ENCODE measurements at places on chromosomes 6 and 20.

DNA sequence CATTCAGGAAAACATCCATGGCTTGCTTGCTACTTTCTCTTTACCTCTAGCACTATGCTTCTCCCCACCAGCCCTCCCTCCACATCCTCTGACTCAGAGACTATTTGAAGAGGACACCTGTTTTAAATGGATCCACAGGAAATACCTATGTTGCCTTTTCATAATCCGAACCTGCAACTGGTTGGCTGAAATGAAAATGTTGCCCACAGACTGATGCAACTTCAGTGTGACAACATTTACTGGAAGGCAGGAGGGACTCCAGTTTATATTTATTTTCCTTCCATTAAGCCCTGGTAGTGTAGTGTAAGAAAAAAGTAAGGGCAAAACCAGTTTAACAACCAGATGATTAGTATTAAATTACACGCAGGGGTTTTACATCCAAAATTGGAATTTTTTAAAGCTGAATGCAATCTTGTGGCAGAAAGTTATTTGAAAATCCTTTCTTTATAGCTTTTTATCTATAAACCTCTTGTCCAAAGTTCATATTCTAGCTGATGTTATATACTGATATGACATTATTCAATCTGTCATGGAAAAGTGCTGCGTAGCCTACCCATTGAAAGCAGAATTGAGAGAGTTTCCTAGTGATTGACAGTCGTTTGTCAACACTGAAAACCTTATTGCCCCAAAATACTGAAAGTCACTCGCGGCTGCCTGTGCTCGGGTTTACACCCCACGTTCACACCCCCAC, 881 bp upstream of the AIG1 start:
- DNase-seq = no peak

DNA sequence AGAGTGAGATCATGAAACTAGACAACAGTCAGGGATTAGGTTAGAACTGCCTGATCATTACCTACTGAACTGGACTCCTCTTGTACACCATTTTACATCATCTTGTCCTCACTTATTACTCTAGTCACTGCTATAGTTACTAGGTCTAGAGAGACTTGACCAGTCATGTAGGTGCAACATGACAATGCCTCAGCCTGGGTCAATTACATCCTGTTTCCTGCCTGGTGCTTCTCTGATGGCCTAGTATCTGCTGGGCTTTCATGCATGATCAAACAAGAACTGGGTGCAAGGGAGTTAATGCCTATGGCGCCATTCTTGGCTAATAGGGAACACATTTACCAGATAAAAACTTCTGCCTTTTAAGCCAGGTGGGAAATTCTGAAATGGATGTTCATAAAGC, 39.2 kb upstream of the MMS22L start:
- DNase-seq = no peak

- no peak for DNase-seq
These were observed 211.0 kb downstream of the FOXA2 start for GRCh38 chr20:22373164-22373895.

GRCh38 chr20:53795170-53795569, 201.5 kb upstream of the ZNF217 start:
- DNase-seq = no peak

DNA sequence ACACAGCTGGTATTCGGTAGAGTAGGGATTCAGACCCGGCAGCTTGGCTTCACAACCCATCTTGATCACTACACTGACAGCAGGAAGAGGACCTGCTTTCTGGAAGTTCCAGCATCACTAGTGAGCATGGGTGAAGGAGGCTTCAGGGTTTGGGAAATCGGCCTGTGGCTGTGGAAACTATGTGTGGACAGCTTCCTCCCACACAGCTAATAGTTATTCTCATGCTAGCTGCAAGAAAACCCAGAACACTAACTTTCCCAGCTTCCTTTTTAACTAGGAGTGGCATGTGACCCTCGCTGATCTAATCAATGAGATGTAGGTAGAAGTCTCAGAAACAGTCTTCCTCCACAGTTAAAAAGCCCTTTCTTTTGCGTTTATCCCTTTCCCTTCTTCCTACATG, 36.3 kb upstream of the SIRPA start:
- DNase-seq = no peak

DNA sequence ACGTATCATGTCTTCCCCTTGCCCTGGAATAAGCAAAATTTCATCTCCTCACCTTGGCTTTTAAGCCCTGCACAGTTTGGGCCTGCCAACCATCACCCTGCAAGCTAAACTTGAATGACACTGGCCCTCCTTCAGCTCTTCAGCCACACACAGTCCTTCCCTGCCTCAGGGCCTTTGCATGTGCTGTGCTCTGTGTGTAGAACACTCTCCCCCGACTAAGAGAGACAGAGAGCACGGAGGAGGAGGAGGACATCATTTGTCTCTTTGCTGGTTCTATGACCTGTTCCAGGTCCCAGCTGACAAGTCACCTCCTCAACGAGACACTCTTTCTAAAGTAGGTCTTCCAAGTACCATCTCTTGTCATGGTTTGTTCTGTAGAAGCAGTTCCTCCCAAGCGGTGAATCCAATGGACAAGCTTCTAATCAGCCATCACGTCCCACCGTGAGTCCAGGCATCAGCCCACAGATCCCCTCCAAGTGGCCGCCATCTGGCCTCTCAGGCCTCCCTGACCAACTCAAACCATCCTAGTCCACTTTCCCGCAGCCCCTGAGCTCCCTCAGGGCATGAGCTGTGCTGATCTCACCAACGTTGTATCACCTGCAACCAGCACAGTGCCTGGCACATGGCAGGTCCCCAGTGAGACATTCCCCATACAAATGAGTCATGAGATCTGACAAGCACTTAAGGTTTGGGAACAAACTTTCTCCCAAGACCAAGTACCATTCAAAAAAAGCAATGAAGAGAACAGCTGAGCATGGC, 30.5 kb downstream of the NFATC2 start:
- no peak for DNase-seq

- no peak for DNase-seq
These were observed 38.8 kb upstream of the ID1 start for GRCh38 chr20:31566319-31566657.

DNA sequence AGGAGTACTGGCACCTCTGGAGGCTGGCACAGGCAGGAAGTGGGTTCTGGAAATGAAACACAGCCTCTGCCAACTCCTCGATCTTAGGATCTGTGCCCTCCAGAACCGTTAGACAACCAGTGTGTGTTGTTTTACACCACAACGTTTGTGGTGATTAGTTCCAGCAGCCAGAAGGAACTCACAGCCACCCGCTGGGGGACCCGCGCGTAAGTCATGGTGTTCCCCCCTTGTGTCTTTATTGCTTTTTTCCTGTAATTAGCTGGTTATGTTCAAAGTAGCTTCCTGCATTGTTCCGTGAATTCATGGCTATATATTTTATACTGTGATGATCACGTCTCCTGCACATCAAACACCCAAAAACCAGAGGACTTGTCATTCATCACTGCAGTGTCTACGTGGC, 117.4 kb downstream of the RNASET2 start:
- no peak for DNase-seq

DNA sequence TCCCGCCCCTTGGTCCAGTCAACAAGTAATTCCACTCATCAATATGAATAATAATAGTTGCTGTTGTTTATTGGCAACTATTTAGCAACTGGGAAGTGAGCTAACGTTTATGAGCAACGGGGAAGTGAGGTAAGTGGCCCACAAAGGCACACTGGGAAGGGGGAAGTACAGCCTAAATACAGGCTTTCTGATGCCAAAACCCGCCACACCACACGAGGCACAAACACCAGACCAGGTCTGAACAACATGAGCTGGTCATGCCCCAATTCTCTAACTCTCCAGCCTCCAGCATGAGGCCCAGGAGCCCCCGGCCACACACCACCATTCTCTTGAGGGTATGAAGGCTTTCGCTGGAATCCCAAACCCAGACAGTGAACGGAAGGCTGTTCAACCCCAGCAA, 50.8 kb downstream of the PREX1 start:
- no peak for DNase-seq

- no peak for DNase-seq
These were observed 58.2 kb upstream of the TRAF3IP2 start for GRCh38 chr6:111663692-111664564.

DNA sequence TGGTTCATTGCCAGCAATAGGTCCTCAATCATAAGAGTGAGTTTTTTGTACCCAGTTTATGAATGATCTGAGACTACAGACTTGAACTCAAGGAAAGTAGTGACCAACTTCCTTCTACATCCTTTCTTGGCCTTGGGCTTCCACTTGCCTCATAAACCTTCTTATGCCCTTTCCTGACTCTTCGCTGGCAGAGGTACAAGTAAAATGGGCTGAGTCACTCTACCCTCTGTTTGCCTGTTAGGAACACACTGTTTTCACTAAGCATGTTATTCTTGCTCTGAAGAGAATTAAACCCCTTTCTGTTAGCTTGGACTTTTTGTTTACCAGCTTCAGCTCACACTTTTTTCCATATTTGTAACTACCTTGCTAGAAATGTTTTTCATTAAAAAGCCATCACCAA, 74.4 kb downstream of the PKHD1 start:
- DNase-seq = no peak

GRCh38 chr20:44145131-44145775, 41.7 kb downstream of the JPH2 start:
- no peak for DNase-seq

DNA sequence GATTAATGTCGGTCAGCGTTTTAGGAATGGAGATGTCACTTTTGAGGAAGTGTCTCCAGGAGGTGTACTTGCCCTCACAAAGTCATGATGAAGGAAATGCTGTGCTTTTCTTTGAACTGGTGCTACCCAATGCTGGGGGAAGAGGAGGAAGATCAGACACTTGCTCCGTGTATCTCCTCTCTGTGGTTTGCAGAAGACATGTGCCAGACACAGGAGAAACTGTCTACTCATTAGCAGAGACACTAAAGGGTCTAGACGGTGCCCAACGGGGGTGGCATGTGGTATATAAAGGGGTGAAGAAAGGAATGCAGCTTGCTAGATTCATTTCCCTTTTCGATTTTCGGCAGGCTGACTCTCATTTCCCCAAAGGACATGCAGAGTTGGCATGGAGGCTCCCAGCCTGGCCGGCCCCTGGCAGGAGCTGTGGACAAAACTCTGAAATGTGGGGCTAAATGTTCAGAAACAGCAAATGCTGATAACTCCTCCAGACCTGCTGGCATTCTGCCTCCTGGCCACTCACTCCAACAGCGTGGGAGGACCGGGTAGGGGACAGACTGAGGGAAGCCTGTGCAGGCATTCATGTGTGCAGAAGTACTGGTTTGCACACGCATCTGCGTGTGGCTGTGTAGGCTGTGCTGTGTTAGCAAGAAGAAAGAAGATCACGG, 59.6 kb upstream of the QKI start:
- DNase-seq = no peak

GRCh38 chr20:32512047-32512385, 73.1 kb downstream of the NOL4L start:
- DNase-seq = no peak

DNA sequence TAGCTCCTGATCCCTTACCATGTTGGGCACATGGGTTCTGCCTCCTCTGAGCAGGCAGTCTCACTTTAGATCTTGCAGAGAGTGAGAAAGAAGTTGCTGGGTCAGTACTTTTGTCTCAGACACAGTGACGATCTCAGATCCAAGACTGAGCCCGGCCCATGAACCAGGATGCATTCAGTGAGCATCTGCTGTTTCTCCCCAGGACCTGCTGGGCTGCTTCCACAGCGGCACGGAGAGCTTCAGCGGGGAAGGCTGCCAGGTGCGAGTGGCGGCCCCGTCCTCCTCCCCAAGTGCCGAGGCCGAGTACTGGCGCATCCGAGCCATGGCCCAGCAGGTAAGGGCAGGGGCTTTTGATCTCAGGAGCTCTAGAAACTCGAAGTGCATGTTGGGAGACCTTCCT, 53.9 kb upstream of the SMIM28 start:
- DNase-seq = no peak

- no peak for DNase-seq
These were observed 102.6 kb upstream of the FAM184A start for GRCh38 chr6:119181046-119181445.

GRCh38 chr20:47642118-47642517, 140.4 kb downstream of the NCOA3 start:
- DNase-seq = no peak

- DNase-seq = no peak
These were observed 452.8 kb downstream of the RFPL4B start for GRCh38 chr6:112799889-112800288.

- DNase-seq = no peak
These were observed 21.9 kb downstream of the NEDD9 start for GRCh38 chr6:11210386-11211138.

- no peak for DNase-seq
These were observed 14.8 kb downstream of the SRSF3 start for GRCh38 chr6:36608788-36609563.

DNA sequence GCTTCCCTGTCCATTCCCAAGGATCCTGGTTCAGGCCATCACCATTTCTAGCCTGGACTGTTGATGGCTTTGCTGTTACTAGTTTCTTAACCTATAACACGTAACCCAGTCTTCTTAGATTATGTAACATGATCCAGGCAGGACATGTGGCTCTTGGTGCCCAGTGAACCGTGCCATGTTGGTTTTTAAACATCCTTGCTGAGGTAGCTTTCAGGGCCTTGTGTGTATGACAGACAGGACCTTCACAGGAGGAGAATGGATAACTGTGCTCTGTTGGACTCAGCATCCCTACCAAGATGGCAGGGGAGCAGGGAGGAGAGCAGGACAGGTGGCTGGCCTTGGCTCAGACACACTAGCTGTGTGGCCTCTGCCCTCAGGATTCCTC, 46.8 kb downstream of the PANK2 start:
- no peak for DNase-seq

DNA sequence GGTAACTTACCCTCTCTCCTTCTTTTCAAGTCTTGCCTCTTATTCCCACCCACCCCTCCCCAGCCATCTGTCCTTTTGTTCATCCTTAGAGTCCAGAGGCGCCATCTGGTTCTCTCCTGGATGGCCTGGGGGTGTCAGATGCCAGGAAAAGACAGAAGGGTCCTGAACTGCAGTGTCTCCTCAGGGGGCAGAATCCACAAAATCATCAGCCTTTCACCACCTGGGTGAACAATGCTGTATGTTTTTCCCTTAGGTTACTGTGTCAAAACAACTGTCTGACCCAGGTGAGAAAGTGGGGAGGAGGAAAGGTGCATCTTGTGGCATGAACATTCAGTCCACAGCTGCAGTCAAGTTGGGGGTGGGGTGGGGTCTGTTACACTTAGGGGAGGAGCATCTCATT, 47.9 kb upstream of the FYN start:
- no peak for DNase-seq

GRCh38 chr6:68777956-68778355, 142.9 kb downstream of the ADGRB3 start:
- DNase-seq = peak; percentile 62

- DNase-seq = no peak
These were observed 673 bp downstream of the MARCKS start for GRCh38 chr6:113857556-113858479.

- no peak for DNase-seq
These were observed 319.1 kb downstream of the TFAP2B start for GRCh38 chr6:51137777-51138176.

- no peak for DNase-seq
These were observed 110.1 kb upstream of the GPR6 start for GRCh38 chr6:109867970-109868358.

GRCh38 chr6:44111434-44112417, 15.5 kb downstream of the MRPL14 start:
- DNase-seq = no peak

All from NCI-H1417 treated with DMSO at 0.1 percent for 48 hours (cell line).